Muscle of leg (tissue), 16 donors: ENCODE measurements at places on chromosomes 7 and 10. TPM values are rescaled to one million over a fixed set of nuclear protein-coding genes. Genes with fewer than 3 reads are reported as not detected.
A peak's percentile ranks its signal among the peaks of the same experiment; 100 is the strongest.

GRCh38 chr7:121237601-121238000 lies 91.2 kb upstream of the WNT16 start:
- no peaks in the 10 kb centered on the region for H3K36me3 ChIP-seq
- no peaks in the 10 kb centered on the region for H3K27me3 ChIP-seq
- H3K4me3 ChIP-seq = no peak overlapping the region
- H3K4me1 ChIP-seq = no peaks in the 10 kb centered on the region
- peak; percentile 52 for DNase-seq

- H3K27me3 ChIP-seq = no peaks in the 10 kb centered on the region
- peaks cover 9% of the 10 kb centered on the region for H3K36me3 ChIP-seq
- no peak for DNase-seq
These were observed 100.9 kb downstream of the PODXL start for GRCh38 chr7:131455546-131455945.

DNA sequence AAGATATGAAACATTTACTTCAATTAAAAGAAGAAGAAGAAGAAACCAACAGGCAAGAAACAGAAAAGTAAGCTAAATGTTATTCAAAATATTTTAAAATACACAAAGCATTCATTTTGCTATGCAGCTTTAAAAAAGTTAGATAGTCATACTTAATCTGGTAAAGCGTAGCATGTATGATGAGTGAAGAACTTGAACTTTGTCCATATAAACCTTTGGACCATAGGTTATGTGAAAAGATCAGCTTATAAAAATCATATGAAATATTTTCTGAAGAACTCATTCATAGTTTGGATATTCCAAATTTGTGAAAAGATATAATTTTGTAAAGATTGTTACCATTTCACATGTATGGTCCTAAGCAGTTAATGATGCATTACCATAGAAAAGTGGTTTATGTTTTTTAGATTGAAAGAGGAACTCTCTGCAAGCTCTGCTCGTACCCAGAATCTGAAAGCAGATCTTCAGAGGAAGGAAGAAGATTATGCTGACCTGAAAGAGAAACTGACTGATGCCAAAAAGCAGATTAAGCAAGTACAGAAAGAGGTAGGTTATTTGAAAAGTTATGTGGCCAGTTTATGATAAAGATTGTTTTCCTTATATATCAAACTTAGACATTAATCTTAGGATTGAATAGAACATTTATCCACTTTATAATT lies 37.3 kb downstream of the KIF20B start:
- no peak overlapping the region for H3K4me3 ChIP-seq
- H3K27ac ChIP-seq = no peak overlapping the region
- H3K27me3 ChIP-seq = no peaks in the 10 kb centered on the region
- DNase-seq = peak; percentile 46
- H3K36me3 ChIP-seq = peaks cover 7% of the 10 kb centered on the region

DNA sequence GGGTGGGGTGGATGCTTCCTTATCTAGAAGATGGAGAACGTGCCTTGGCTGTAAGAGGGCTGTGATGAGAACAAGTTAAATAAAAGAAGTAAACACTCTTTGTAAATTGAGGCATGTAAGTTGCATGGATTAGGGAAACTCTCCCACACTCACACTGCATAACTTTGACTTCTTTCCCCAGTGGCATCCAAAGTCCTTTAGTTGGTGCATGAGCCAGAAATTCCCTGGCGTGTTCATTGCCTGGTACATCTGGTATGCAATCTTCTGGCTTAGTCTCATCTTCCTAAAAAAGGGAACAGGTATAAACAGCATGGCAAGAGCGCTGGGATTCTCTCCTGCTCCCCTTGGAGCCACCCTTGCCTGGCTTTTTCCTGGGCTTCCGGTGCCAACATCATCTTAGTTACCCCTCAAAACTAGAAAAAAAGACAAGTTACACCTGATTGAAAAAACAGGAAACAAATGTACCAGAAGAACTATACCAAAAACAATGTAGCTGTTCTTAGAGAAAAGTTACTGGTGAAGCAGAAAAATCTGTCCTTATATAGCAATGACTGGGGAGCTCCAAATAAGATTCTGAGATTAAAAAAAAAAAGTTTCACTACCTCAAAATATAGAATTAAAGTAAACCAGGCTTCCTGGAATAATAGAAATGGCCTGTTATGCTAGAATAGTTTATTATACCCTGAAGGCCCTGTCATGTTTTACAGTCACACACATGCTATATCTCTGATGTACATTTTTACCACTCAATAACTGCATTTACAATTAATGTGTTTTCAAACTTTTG lies 9.9 kb downstream of the RP9 start:
- no peak overlapping the region for H3K27ac ChIP-seq
- DNase-seq = no peak
- no peak overlapping the region for H3K4me3 ChIP-seq
- H3K4me1 ChIP-seq = no peaks in the 10 kb centered on the region

- no peak for DNase-seq
- H3K27me3 ChIP-seq = peaks cover 1% of the 10 kb centered on the region
- peaks cover 16% of the 10 kb centered on the region for H3K4me1 ChIP-seq
- no peak overlapping the region for H3K27ac ChIP-seq
These were observed 8.4 kb downstream of the INHBA start for GRCh38 chr7:41694495-41694894.

- H3K27ac ChIP-seq = no peak overlapping the region
- peaks cover 6% of the 10 kb centered on the region for H3K4me1 ChIP-seq
- H3K4me3 ChIP-seq = no peak overlapping the region
- DNase-seq = peak; percentile 76
- no peaks in the 10 kb centered on the region for H3K36me3 ChIP-seq
- no peaks in the 10 kb centered on the region for H3K27me3 ChIP-seq
These were observed 89.3 kb upstream of the PRKCQ start for GRCh38 chr10:6669269-6669859.

- DNase-seq = no peak
- H3K4me3 ChIP-seq = no peak overlapping the region
- peaks cover 32% of the 10 kb centered on the region for H3K36me3 ChIP-seq
- H3K27me3 ChIP-seq = no peaks in the 10 kb centered on the region
- H3K4me1 ChIP-seq = no peaks in the 10 kb centered on the region
These were observed 171.9 kb downstream of the TPST1 start for GRCh38 chr7:66377045-66377444.

- H3K4me3 ChIP-seq = no peak overlapping the region
- no peaks in the 10 kb centered on the region for H3K4me1 ChIP-seq
- DNase-seq = no peak
- H3K27me3 ChIP-seq = no peaks in the 10 kb centered on the region
- H3K27ac ChIP-seq = no peak overlapping the region
These were observed 111.3 kb downstream of the SNX13 start for GRCh38 chr7:17829001-17829400.

GRCh38 chr7:44063547-44063893 lies 1.8 kb downstream of the PGAM2 start:
- peaks cover 44% of the 10 kb centered on the region for H3K36me3 ChIP-seq
- DNase-seq = no peak
- peak overlapping the region; percentile 54 for H3K4me3 ChIP-seq
- peaks cover 26% of the 10 kb centered on the region for H3K27me3 ChIP-seq
- peaks cover 50% of the 10 kb centered on the region for H3K4me1 ChIP-seq

DNA sequence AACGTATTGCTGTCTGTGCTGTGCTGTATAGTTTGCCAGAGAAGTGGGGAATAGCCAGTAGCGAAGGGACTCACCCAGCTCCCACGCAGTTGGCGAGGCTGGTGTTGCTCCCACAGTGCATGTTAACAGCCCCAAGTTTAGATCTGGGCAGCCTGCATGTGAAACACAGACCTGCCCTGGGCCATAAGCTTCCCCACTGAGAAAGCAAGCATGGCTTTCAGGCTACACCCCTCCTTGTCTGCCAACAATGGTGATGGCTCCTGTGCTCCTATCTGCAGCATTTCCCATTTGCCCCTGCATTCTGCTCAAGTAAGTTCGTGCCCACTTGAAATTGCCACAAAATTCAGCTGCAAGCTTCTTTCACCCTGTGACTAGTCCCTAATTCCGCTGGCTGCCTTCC lies 57.5 kb downstream of the IPMK start:
- no peak for DNase-seq
- no peak overlapping the region for H3K27ac ChIP-seq
- no peaks in the 10 kb centered on the region for H3K27me3 ChIP-seq
- H3K4me1 ChIP-seq = no peaks in the 10 kb centered on the region
- H3K36me3 ChIP-seq = peaks cover 4% of the 10 kb centered on the region

- no peaks in the 10 kb centered on the region for H3K4me1 ChIP-seq
- no peak for DNase-seq
- H3K36me3 ChIP-seq = peaks cover 29% of the 10 kb centered on the region
- no peak overlapping the region for H3K4me3 ChIP-seq
- H3K27ac ChIP-seq = no peak overlapping the region
These were observed 36.6 kb upstream of the CCAR1 start for GRCh38 chr10:68684413-68684812.

DNA sequence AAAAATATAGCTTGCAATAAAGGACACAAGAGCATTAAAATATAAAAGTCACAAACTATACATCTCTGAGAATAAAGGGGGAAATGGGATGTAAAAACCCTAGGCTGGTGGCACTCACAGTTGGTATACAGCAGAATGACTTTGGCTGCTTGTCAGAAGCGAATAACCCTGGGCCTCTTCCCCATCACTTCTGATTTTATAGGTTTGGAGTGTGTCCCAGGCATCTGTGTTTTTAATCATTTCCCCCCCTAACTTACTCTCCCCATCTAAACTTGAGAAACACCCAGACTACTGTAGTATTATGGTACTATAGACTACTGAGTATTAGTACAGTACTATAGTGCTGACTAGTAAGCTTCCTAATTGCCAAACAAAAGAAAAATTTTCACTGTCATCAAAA lies 1.8 kb upstream of the RPA3 start:
- H3K27ac ChIP-seq = peak overlapping the region; percentile 81
- peaks cover 9% of the 10 kb centered on the region for H3K4me1 ChIP-seq
- no peaks in the 10 kb centered on the region for H3K36me3 ChIP-seq
- DNase-seq = peak; percentile 86
- no peaks in the 10 kb centered on the region for H3K27me3 ChIP-seq

DNA sequence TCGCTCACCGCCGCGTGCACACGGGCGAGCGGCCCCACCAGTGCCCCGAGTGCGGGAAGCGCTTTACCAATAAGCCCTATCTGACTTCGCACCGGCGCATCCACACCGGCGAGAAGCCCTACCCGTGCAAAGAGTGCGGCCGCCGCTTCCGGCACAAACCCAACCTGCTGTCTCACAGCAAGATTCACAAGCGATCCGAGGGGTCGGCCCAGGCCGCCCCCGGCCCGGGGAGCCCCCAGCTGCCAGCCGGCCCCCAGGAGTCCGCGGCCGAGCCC lies 3.3 kb downstream of the REPIN1 start:
- no peak overlapping the region for H3K4me3 ChIP-seq
- H3K27ac ChIP-seq = no peak overlapping the region
- H3K4me1 ChIP-seq = peaks cover 35% of the 10 kb centered on the region
- no peak for DNase-seq

- DNase-seq = no peak
- H3K36me3 ChIP-seq = no peaks in the 10 kb centered on the region
- H3K4me1 ChIP-seq = peaks cover 52% of the 10 kb centered on the region
These were observed 15.5 kb upstream of the C10orf71 start for GRCh38 chr10:49283491-49283890.

DNA sequence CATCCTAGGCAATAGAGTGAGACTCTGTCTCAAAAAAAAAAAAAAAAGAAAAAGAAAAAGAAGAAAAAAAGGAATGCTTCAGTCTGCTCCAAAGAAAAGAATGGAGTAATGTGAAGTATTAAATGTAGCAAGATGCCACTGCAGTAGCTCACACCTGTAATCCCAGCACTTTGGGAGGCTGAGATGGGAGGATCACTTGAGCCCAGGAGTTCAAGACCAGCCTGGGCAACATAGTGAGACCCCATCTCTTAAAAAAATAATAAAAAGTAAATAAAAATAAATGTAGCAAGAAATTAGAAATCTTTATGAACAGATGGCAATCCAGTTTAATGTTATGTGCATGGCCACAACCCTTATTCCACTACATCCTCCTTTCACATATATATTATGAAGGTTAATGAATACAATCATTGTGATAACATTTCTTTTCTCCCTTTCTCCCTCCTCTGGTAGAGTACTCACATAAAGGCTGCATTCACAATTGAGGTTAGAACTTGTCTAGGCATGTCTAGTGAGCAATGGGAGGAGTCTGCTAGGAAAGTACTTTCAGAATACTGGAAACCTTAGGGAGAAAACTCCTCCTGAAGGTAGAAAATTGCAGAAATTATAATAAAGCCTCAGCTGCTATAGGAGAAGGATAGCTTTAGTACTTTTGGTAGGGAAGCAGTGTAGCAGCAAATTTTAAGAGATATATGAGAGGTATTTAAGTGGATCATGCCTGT lies 20.4 kb downstream of the KLLN start:
- H3K27me3 ChIP-seq = no peaks in the 10 kb centered on the region
- no peak overlapping the region for H3K4me3 ChIP-seq
- H3K27ac ChIP-seq = no peak overlapping the region
- no peaks in the 10 kb centered on the region for H3K4me1 ChIP-seq
- no peak for DNase-seq

GRCh38 chr10:123521556-123521955 lies 144.6 kb upstream of the GPR26 start:
- no peak overlapping the region for H3K4me3 ChIP-seq
- no peaks in the 10 kb centered on the region for H3K36me3 ChIP-seq
- H3K27me3 ChIP-seq = peaks cover 9% of the 10 kb centered on the region
- no peak overlapping the region for H3K27ac ChIP-seq
- no peak for DNase-seq

GRCh38 chr10:21099291-21100062 lies 202.4 kb upstream of the NEBL start:
- peaks cover 5% of the 10 kb centered on the region for H3K4me1 ChIP-seq
- no peaks in the 10 kb centered on the region for H3K36me3 ChIP-seq
- H3K27ac ChIP-seq = no peak overlapping the region
- H3K4me3 ChIP-seq = no peak overlapping the region
- H3K27me3 ChIP-seq = no peaks in the 10 kb centered on the region

DNA sequence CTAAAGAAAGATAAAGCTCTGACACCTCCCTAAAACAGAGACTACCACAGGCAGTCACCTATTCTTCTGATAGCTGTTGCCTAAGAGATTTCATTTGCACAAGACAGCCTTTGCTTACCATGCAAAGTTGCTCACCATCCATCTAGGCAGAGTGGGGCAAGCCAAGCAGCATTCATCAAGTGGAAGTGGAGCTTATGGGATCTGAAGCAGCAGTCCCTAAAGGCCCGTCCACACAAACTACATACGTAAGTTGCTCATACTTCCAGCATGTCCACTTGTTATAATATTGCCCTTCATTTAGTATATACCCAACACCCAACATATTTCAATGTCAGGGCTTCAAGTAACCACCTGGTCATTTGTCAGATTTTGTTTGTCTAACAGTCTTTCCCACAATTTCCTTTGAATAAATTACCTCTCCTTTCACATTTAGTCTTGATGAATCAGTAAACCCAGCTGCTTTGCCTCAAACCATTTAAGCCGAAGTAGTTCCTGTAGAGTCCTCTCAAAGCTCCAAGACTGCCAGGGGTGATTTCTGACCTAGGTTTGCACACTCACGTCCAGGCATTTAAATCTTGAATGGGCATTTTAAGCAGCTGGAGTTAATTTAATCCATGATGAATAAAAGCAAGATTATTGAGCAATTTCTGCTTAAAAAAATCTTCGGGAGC lies 67.9 kb downstream of the ATAD1 start:
- DNase-seq = no peak
- H3K36me3 ChIP-seq = peaks cover 5% of the 10 kb centered on the region
- no peaks in the 10 kb centered on the region for H3K27me3 ChIP-seq
- no peak overlapping the region for H3K27ac ChIP-seq
- H3K4me1 ChIP-seq = no peaks in the 10 kb centered on the region

SLC26A3 gene
- total RNA-seq = not detected

PRPS1L1 gene
- total RNA-seq = not detected

PROSER2 gene
- total RNA-seq = 3.4 TPM

C10orf53 gene
- total RNA-seq = not detected

PRXL2A gene
- 77.6 TPM for total RNA-seq

WEE2 gene
- 0.09 TPM for total RNA-seq

NOD1 gene
- 14.8 TPM for total RNA-seq

TMEM178B gene
- 0.62 TPM for total RNA-seq

PNLIPRP2 gene
- total RNA-seq = 0.49 TPM

DKK1 gene
- total RNA-seq = 0.84 TPM

SRRM3 gene
- 0.31 TPM for total RNA-seq

FEZF1 gene
- total RNA-seq = not detected

CEP55 gene
- 7.0 TPM for total RNA-seq

CALHM1 gene
- total RNA-seq = not detected
